ENCODE measurements at places on chromosomes 16 and 17.

DNA sequence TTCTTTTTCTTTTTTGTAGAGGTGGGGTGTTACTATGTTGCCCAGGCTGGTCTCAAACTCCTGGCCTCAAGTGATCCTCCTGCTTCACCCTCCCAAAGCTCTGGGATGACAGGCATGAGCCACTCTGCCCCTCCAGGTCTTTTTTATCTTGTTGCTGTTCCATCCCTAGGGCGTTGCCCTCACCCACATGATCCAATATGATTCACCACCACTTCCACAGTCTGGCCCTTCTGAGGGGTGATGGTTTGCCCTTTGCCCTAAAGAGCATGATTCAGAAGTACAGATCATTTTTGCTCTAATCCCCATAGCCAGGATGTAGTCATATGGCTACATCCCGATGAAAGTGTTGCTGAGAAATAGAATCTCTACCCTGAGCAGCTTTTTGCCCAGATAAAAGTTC lies 18.8 kb downstream of the STX4 start:
- no peak overlapping the region for H3K4me3 ChIP-seq
- H3K36me3 ChIP-seq = peaks cover 4% of the 10 kb centered on the region
- no peaks in the 10 kb centered on the region for H3K27me3 ChIP-seq

GRCh38 chr17:42953669-42954068 lies 10.6 kb downstream of the AARSD1 start:
- H3K27me3 ChIP-seq = no peaks in the 10 kb centered on the region
- H3K27ac ChIP-seq = peak overlapping the region; percentile 25
- no peaks in the 10 kb centered on the region for H3K4me1 ChIP-seq
- no peak overlapping the region for H3K4me3 ChIP-seq
- no peak for DNase-seq

- no peak for DNase-seq
- H3K27ac ChIP-seq = no peak overlapping the region
- H3K4me3 ChIP-seq = no peak overlapping the region
- H3K36me3 ChIP-seq = peaks cover 13% of the 10 kb centered on the region
- peaks cover 2% of the 10 kb centered on the region for H3K4me1 ChIP-seq
- no peaks in the 10 kb centered on the region for H3K27me3 ChIP-seq
These were observed 39.0 kb downstream of the NLRP1 start for GRCh38 chr17:5545051-5545987.

- H3K4me3 ChIP-seq = no peak overlapping the region
- no peak overlapping the region for H3K27ac ChIP-seq
- DNase-seq = no peak
- peaks cover 6% of the 10 kb centered on the region for H3K36me3 ChIP-seq
- H3K4me1 ChIP-seq = peaks cover 2% of the 10 kb centered on the region
These were observed 37.9 kb upstream of the ADCY7 start for GRCh38 chr16:50228364-50228868.

GRCh38 chr16:69606985-69607384 lies 41.2 kb downstream of the NFAT5 start:
- H3K27me3 ChIP-seq = no peaks in the 10 kb centered on the region
- H3K36me3 ChIP-seq = peaks cover 33% of the 10 kb centered on the region
- peak overlapping the region; percentile 60 for H3K4me3 ChIP-seq
- peaks cover 43% of the 10 kb centered on the region for H3K4me1 ChIP-seq
- peak overlapping the region; percentile 95 for H3K27ac ChIP-seq
